ENCODE measurements at places on chromosomes 13 and 19.

- no peak for DNase-seq
Measured at GRCh38 chr19:40394816-40395210, 4.8 kb upstream of the HIPK4 start.

DNA sequence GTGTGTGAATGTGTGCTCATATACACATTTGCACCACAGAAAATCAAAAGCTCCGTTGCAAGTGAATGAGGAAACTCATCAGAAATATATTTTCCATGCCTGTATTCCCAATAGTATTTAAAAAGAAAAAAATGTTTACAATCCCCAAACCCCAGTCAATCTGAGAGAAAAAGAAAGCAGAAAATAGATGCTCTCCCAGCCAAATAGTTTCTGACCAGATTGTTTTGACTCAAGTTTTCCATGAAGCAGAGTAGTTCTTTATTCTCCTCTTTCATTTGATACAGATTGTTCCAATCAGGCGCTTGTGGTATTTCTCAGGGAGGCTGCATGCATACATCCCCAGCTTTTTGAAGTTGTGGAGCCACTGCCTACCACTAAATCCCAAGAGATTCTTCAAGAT lies 110.6 kb downstream of the STARD13 start:
- DNase-seq = no peak

DNA sequence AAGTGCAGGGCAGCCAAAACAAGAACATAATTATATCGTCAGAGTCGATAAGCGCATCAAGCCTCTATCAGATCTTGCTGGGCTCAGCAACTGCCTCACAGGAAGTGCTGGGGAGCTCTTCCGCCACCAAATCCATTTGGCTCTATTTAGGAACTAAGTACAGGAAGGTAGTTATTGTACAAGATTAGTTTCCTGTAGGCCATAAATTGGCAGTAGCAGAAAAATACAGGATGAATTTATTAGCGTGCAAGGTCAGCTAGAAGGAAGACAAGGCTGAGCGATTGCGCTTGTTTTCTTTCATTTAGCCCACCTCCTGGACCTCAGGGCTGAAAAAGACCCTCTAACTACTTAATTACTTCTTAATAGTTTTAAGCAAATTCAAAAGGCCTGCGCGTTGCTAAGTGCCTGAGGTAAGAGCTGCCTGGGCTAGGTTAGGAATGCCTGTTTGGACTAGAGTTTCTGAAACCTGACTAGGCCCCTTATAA lies 118.5 kb downstream of the IRS2 start:
- no peak for DNase-seq

DNA sequence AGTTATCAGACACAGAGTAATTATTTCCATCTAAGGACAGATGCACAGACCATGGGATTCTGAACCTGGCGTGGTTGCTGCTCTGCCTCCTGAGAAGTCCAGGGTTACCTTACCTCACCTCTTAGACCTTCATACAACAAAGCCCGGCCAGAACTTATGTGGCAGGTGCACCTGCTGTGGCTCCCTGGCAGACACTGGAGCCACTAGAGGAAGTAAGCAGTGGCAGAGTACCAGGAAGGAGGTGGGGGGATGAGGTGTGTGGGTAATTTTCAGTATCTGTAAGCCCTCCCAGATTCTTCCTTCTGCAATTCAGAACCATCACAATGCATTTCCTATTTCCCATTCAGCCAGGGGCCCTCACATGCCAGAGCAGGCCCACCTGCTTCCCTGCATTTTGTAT lies 106.1 kb upstream of the DOCK9 start:
- no peak for DNase-seq

GRCh38 chr19:35171730-35172129 lies 17.2 kb downstream of the FXYD5 start:
- no peak for DNase-seq

- DNase-seq = no peak
Measured at GRCh38 chr19:11168568-11168967, 13.0 kb upstream of the SPC24 start.

GRCh38 chr13:43139211-43139610 lies 115.8 kb downstream of the DNAJC15 start:
- no peak for DNase-seq

DNA sequence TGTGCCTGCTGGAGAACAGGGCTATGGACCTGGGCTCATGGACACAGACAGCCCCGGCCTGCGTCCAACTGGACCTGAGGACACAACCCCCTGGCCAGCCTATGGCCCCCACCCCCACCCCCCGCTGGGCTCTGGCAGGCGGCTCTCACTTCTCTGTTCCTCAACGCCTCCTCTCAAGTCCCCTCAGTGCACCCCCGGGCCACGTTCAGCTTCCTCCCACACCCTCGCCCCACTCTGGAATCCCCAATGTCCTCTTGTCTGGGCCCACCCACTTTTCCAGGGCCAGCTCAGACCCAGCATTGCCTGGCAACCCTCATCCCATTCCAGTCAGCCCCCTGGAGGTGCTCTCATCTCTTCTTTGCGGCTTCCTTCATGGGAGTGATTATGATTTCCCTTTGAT lies 130.2 kb upstream of the SPACA7 start:
- no peak for DNase-seq

- DNase-seq = no peak
Measured at GRCh38 chr13:113518076-113518803, 27.7 kb upstream of the DCUN1D2 start.

- no peak for DNase-seq
Measured at GRCh38 chr19:18488403-18488723, 33.5 kb downstream of the ELL start.

DNA sequence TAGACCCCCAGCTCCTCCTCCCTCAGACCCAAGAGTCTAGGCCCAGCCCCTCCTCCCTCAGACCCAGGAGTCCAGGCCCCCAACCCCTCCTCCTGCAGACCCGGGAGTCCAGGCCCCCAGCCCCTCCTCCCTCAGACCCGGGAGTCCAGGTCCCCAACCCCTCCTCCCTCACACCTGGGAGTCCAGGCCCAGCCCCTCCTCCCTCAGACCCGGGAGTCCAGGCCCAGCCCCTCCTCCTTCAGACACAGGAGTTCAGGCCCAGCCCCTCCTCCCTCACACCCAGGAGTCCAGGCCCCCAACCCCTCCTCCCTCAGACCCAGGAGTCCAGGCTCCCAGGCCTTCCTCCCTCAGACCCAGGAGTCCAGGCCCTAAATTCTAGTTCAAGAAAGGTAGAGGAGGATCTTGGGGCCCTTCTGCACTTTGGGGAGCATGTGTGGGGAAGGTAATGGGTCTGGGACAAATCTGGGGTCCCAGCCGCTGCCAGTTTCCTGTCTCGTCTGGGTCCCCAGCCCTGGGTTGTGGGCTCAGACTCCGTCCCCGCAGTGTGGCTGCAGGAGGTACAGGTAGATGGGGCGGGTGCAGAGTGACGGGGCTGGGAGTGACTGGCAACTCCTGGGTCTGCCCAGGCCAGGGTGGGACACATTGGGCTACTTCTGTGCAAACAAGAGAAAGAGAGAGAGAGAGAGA lies 3.2 kb upstream of the TMEM190 start:
- DNase-seq = peak; percentile 67

- DNase-seq = peak; percentile 61
Measured at GRCh38 chr13:27450921-27451471, 632 bp upstream of the MTIF3 start.

DNA sequence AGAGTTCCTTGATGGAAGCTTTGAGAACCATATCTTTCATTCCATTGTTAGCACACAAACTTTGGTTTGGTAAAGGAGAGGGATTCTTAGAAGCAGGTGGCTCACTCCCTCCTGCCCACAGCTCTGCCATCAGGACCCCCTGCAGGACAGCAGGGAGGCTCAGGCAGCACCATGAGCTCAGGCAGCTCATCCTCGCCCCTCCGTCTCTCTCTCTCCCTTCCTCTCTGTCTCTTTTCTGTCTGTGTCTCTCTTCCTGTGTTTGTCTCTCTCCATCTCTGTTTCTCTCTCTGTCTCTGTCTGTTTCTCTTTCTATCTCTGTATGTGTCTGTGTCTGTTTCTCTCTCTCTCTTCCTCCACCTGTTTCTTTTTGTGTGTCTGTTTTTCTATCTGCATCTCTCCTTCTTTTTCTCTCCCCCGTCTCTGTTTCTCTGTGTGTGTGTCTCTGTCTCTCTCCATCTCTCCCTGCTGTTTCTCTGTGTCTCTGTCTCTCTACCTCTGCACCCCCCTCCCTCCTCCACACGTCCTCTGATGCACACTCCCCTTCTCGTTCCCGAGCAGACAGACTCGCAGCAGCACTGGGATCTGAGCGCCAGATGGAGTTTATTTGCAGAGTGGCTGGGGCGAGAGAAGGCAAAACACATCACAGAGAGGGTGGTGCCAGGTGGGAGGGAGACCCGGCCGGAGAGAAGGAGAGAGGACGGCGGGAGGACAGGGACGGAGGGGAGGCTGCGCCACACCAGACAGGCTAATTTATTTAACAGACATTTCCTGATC lies 8.7 kb downstream of the SBK2 start:
- no peak for DNase-seq

- no peak for DNase-seq
Measured at GRCh38 chr19:33722456-33723239, 74.0 kb upstream of the KCTD15 start.

DNA sequence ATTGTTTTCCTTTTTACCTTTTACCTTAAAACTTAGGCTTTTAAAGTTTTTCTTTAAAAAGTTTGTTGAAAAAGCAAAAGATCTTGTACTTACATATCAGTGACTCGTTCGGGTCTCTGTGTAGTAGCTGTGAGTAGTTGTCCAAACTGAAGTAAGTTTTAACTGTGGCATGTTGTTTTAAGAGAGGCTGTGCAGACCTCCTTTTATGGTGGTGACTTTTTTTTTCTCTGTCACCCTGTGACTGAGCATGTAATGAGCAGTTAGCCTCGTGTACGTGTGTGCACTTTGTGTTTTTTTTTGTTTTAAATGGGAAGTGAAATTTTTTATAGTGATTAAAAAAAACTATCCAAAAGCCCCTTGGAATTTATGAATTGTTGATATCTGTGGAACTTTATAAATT lies at the start of gene GPR183:
GPR183 (minus strand) TSS at position 153 of the 400 bp plus-strand sequence. CDS start 11,254 bp downstream, outside the sequence.
- DNase-seq = no peak

GRCh38 chr13:27997904-27998522 lies 9.5 kb upstream of the URAD start:
- peak; percentile 82 for DNase-seq

DNA sequence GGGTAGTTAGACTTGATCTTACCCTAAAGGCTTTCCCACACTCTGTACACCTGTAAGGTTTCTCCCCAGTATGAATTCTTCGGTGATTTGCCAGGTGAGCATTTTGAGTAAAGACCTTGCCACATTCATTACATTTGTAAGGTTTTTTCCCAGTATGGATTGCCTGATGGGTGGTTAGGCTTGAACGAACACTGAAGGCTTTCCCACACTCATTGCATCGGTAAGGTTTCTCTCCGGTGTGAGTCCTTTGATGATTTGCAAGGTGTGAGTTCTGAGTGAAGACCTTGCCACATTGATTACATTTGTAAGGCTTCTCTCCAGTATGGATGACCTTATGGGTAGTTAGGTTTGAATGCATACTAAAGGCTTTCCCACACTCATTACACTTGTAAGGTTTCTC lies 23.7 kb downstream of the ERVV-2 start:
- no peak for DNase-seq
